ENCODE measurements at places on chromosomes 6 and 20.

DNA sequence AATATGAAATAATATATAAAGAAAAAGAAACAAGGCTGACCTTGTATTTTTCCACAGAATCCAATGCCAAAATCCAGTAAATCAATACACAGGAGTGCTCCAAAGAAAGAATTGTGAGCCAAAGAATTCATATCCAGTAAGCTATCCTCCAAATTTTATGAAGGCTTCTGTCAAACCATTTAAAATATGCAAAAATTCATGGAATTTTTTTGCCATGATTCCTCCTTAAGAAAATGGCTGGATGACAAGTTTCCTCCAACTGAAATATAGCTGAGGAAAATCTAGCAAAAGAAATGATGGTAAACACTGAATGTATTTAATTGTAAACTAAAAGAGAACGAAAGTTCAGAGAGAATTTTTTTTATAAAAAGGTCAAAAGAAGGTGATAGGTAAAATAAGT, 290.3 kb downstream of the UBE3D start:
- peak; percentile 36 for DNase-seq

DNA sequence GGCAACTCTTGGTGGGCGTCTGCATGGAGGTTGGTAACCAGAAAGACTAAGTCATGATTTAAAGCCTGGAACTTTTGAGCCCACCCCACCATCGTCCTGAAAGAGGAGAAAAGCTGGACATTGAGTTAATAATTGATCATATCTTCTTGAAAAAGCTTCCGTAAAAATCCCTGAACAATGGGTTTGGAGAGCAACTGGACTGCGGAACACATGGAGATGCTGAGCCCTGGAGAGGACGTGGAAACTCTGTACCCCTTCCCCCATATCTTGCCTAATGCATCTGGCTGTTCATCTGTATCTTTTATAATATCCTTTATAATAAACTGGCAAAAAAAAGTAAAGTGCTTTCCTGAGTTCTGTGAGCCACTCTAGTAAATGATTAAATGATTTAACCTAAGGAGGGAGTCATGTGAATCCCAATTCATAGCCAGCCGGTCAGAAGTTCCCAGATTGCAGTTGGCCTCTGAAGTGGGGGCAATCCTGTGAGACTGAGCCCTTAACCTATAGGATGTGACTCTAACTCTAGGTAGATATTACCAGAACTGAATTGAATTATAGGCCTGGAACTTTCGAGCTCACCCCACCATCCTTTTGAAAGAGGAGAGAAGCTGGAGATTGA, 26.5 kb upstream of the LGSN start:
- DNase-seq, result no peak

DNA sequence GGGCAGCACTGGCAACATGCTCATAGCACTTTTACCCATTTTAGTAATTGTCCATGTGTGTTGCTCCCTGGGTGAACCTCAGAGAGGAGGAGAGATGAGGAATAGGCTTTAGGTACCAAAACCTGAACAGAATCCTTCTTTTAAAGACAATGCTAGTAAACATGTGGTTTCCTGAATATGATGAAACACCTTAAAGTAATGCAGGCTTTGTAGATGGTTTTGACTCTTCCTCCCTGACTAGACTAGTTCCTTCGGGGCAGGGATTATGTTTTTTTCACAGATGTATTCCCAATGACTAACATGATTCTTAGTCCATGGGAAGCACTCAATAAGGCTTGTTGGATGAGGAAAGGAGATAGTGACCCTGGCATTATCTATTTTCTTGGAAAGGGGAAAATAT, 367.6 kb upstream of the JAG1 start:
- DNase-seq, result no peak

DNA sequence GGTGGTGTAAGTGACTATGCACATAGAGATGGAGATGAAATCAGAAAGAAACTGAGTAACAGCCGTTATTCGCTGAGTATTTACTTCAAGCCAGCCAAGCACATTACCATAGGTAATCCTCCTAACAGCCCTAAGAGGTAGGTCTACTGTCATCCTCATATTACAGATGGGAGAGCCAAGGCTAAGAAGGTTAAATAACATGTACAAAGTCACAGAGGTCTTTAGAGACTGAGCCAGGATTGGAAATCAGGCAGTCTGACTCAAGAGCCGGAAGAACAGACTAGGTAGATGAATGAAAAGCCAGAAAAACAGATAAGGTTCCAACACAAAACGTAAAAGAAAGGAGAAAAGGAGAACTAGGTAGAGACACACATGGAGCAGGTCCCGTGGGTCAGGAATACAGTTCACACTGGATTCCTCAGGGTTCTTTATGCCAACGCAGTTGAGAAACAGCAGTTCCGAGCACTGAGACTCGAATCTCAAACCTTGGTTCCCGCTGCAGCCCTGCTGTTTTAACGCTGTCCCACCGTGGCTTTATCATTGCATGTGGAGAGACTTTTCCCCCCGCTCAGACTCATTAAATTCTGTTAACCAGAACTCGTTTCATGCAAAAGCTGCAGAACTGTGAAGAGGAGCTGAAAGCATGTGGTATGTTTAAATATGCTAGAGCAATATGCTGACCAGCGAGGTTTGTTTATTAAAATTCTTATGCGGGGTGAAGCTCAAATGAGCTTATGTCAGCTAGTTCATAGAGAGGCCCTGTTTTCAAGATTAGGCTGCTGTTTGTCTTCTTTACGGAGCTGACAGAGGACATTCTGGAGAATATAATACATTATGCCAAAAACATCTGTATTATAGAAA, 537.9 kb downstream of the CD83 start:
- no peak for DNase-seq

- no peak for DNase-seq
Observed at GRCh38 chr6:75892384-75892783, 143.3 kb downstream of the MYO6 start.

- no peak for DNase-seq
Observed at GRCh38 chr20:24937579-24937978, 11.5 kb upstream of the CST7 start.

GRCh38 chr20:58112017-58112781, 116.3 kb downstream of the ANKRD60 start:
- DNase-seq, result no peak

DNA sequence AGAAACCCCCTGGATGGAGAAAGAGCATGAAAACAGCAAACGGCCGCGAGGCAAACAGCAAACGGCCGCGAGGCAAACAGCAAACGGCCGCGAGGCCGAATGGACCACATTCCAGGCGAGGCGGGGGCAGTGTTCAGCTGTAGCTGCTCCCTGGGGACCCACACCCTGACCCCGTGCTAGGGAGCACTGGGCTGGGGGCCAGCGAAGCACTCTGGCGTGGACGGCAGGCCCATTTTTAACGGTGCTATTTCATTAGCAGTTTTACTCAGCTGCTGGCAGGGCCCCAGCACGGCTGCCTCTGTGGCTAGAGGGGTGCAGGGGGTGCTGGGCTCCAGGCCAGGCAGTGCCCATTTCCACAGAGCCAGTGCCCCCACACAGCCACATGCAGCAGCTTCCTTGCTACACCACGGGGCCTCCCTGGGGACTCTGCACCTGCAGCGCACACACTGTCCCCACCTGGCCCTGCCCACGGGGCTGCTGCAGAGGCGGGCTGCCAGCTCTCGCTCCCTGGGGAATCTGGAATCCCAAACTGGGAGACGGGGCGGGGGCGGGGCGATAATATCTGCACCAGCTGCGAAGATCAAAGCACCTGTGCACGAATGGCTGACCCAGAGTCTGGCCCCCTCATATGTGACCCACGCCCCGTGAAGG, 35.6 kb upstream of the SLCO4A1 start:
- DNase-seq, result no peak

- no peak for DNase-seq
Observed at GRCh38 chr6:143940011-143940597, 68.0 kb downstream of the PLAGL1 start.

GRCh38 chr6:139531148-139532115, 157.0 kb upstream of the CITED2 start:
- DNase-seq, result no peak

DNA sequence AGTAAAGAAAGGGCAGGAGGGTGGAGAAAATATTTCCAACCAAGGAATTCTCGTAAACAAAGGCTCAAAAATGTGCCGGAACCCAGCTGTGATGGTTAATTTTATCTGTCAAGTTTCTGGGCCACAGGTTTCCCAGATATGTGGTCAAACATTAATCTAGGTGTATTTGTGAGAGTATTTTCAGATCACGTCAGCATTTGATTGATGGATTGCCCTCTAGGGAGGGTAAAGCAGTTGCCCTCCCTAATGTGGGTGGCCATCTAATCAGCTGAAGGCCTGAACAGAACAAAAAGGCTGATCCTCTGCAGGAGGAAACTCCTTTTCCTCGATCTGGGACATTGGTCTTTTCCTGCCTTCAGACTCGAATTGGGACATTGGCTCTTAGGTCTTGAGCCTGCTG, 298.7 kb upstream of the TCF21 start:
- DNase-seq, result no peak

- no peak for DNase-seq
Observed at GRCh38 chr6:164856138-164856537, 453.3 kb downstream of the C6orf118 start.

DNA sequence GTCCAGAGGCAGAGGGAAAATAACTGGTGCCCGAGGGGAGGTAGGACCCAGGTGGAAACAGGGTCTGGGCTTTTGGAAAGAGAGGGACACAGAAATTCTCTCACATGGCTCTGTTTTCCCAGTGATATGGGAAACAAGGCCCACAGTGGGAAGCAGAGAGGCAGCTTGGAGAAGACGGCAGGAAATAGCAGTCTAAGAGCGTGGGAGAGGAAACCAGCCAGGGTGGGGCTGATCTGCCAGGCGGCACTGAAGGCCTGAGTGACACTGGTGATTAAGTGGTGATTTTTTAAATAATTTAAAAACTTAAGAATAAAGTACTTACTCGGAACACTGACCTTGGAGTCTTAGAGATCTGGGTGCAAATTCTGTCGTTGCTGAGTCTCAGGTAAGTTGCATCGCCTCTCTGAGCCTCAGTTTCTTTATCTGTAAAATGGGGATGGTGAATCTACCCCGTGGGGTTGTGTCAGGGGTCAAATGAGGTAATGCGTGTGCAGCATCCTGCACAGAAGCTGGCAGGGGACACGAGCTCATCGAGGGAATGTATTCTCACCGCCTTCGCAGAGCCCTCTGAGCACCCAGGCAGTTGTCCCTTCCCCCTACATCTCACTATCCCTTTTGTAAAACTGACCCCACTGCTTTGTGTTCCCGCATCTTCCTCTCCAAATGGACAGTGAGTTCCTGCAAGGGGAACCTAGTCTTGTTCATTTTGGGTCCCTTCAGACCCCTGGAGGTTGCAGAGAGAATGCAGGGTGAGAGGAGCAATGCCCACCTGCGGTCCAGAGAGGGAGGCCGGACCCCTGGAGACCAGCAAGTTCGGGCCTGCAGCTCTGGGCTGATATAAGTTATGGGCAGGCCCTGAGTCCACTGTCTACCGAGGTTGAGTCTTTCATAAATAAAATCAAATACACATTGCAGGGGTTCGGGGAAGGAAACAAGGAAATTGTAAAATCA, 228.6 kb upstream of the PMEPA1 start:
- no peak for DNase-seq

- DNase-seq, result no peak
Observed at GRCh38 chr6:157860505-157860991, 37.5 kb downstream of the SNX9 start.

GRCh38 chr6:105364243-105364642, 38.6 kb downstream of the PREP start:
- no peak for DNase-seq

DNA sequence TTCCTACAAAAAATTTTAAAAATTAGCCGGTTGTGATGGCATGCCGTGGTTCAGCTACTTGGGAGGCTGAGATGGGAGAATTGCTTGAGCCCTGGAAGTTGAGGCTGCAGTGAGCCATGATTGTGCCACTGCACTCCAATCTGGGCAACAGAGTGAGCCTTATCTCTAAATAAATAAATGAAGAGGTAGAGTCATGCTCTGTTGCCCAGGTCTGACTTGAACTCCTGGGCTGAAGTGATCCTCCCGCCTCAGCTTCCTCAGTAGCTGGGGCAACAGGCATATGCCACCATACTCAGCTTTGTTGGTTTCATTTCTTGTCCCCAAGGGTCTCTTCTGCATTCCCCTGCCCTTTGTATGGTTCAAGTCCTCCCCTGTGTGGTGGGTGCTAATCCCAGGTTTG, 17.0 kb downstream of the HSPA1B start:
- no peak for DNase-seq

- DNase-seq, result no peak
Observed at GRCh38 chr6:152135755-152136448, 328.4 kb downstream of the ESR1 start.

DNA sequence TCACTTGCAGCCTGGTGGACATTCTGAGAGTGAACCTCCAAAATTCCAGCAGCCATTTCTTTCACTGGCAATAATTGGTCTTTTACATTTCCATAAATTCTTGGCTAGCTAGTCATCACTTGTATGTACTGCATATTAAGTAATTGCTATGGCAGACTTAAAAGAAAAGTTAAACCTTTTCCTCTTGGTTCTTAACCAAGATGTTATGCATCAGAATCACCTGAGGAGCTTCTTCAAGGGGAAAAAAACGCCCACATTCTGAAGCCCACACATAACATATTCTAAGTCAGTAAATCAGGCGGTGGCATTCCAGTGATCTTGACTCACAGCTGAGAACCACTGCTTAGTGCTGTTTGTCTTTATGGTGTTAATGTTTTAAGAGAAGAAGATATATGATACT, 37.0 kb downstream of the CDC40 start:
- DNase-seq, result no peak

GRCh38 chr6:151413372-151414145, 22.2 kb upstream of the ZBTB2 start:
- no peak for DNase-seq

GRCh38 chr6:107803957-107804356, 20.2 kb downstream of the SCML4 start:
- no peak for DNase-seq

- no peak for DNase-seq
Observed at GRCh38 chr6:32589596-32590449, at the start of gene HLA-DRB1. Gene HLA-DRB1 (minus strand): TSS chr6:32589848. CDS start chr6:32589742, 106 bp downstream.

GRCh38 chr6:99520855-99521632, 5.8 kb upstream of the USP45 start:
- DNase-seq, result peak; percentile 86

GRCh38 chr6:113461153-113461932, 395.8 kb upstream of the MARCKS start:
- DNase-seq, result peak; percentile 26
